Stimulated activated CD4-positive, alpha-beta T cell treated with anti-CD3 and anti-CD28 coated beads, Interleukin-2, amount 100 ng/mL, for 4 hours (primary cell): ENCODE measurements at places on chromosomes 3 and 15.
A peak's percentile ranks its signal among the peaks of the same experiment; 100 is the strongest.

GRCh38 chr3:130934442-130935089, 40.7 kb downstream of the ATP2C1 start:
- no peak for DNase-seq

DNA sequence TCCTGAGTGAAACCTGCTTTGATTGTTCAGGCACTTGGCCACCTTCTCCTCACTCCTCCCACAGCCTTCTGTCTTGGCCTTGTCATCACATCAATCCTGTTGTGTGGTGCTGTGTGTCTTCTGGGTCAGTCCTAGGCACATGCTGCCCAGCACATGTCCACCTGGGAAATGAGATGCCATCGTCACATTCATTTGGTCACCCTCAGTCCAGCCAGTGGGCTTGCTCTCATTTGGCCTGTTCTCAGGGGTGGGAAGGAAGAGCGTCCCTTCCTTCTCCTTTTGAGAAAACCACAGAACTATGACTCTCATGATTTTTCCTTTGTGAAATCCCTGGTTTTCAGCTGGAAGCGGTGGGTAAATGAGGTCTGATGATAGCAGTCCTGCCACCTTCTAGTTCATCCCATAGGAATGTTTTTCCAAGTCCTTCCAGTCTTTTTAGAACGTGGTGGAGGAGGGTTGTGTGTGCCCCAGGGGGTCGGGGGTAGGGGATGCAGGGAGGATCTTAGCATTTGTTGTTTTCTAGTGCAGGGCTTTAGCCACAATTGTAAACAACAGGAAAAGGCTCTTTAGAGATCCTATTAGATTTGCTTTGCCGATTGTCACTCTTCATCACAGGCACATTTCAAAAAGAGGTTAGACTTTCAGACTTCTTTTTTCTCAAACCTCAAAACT, 8.4 kb upstream of the PLA1A start:
- DNase-seq, result no peak

- DNase-seq, result peak; percentile 3
Observed at GRCh38 chr3:113124256-113124830, 87.0 kb upstream of the BOC start.

DNA sequence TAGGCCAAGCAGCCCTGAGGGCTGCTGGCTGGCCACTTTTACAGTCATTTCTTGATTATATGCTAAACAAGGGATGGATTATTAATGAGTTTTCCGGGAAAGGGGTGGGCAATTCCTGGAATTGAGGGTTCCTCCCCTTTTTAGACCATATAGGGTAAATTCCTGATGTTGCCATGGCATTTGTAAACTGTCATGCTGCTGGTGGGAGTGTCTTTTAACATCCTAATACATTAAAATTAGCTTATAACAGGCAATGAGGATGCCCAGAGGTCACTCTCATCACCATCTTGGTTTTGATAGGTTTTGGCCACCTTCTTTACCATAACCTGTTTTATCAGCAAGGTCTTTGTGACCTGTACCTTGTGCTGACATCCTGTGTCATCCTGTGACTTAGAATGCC, 11.7 kb upstream of the PYDC2 start:
- DNase-seq, result no peak

GRCh38 chr3:41579861-41580260, 380.6 kb downstream of the CTNNB1 start:
- no peak for DNase-seq

DNA sequence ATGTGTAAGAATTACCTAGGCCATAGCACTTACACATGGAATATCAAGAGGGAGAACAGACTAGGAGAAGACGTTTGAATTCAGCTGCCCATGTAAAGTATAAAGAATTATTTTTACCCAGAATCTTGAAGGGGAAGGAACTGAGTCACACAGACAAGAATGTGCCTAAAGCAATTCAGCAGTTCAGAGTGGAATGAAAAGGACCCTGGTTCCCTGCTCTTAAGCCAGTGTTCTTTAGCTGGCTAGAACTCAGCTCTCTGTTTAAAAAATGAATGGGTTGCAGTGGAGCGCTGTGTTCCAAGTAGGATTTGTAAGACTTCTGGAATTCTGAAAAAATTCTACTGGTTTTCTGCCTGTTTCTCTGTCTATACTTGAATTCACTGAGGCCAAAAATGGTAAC, 440.2 kb downstream of the LPP start:
- no peak for DNase-seq

DNA sequence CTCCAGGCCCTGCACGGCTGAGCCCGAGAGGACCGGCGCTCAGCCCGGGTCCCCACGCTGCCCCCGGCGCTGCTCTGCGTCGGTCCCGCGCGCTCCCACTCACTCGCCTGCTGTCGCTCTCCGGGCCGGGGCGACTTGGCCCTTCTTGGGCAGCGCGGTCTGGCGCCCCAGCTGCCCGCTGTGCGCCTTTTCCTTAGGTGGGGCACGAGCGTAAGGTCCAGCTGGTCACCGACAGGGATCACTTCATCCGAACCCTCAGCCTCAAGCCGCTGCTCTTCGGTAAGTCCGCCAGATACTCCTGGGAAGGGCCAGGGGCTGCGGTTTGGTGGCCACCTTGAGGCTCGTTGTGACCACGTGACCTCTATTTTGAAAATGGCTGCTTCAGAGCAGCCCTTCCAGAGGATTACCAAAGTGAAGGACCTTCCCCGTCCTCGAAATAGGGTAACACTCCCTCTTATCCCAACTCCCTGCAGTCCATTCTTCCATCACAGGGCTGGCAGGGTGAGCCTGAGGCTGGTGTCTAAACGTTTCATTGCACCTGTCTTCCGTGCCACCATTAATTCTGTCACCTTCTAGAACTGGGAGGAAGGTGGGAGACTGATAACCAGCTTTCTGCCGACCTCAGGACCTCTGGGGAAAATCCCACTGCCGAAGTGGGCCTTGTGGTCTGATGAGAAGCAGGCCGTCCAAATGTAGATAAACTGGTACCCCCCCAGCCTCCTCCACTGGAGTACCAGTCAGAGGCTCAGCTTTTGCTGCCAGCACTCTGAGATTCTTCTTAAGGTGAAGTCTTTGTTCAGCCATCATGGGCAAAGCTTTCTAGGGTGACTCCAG, 812 bp downstream of the P4HTM start:
- no peak for DNase-seq

GRCh38 chr15:80559320-80559693, 135.8 kb upstream of the ABHD17C start:
- no peak for DNase-seq

DNA sequence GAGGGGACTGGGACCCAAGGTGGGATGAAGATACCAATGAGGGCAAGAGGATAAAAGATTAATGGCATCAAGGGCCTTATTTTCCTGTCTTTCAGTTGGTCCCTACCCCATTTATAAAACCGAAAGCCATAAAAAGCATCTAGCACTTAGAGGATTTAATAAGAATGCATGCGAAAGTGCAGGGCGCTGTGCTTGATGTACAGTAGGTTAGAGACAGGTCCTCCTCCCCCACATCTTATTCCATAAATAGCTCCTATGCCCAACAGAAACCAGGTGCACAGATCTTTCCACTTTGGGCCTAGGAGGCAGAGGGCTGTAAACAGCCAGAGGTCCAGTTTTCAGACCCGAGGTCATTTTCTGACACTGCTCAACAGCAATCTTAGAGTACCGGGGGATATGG, 1.2 kb downstream of the LPCAT4 start:
- no peak for DNase-seq

GRCh38 chr3:52245322-52246263, at the start of gene PPM1M:
Gene PPM1M (plus strand): TSS chr3:52245759. CDS start chr3:52245825, 66 bp downstream.
- peak; percentile 35 for DNase-seq

DNA sequence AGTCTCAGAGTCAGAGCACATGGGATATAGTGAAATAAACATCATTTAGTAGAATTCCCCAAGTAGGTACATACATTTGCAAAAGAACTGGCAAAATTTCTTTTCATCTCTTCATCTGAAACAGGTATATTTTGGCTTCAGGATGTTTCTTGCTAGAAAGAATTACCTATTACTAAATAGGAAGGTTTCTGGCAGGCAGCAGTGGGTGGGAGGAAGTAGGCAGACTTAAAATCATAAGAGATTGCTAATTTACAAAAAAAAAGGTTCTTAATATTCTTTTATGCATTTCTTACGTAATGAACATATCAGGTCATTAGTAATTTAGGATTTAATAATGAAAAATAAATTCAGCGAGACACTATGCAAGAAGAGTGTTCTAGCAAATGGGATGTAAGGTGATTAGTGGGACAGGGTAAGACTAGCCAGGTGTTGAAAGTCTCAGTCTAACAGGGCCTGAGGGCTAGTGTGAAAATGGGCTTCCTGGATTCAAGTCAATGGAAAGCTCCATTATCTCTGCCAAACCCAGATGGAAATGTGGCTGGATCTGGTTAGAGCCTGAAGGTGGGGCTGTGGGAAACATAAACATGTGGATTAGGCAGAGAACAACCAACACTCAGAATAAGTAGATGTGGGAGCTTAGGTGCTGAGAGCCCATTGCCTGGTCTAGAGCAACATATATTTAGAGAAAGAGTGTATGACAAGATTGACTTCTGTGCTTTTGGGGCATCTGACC, 127.4 kb upstream of the FEZF2 start:
- DNase-seq, result no peak

DNA sequence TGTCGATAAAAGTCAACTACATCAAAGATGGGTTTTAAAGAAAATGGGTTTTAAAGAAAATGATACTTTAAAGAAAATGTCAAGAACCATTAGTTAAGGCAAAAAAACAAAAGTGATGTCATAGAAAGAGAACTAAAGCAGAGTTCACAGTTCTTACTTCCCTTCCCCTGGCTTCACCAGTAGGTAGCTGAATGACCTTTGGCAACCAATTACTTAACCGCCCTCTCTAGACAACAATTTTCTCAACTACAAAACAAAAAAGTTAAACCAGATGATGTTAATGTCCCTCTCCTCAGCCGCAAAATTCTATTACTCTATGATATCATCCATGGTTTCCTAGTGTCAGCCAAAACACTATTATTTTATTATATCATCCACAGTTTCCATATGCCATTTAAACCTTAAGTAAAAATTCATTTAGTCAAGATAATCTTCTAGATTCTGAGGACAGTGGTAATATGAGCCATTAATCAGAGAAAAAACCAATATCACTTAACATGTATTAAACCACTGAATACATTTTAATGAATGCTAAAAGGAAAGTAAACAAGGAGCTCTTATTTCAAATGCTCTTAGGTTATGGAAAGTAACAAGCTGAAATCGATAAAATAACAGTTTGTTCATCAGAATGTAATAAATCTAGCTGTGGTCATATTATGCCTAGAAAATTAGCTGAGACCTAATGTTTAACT, 13.1 kb downstream of the RYK start:
- DNase-seq, result no peak

DNA sequence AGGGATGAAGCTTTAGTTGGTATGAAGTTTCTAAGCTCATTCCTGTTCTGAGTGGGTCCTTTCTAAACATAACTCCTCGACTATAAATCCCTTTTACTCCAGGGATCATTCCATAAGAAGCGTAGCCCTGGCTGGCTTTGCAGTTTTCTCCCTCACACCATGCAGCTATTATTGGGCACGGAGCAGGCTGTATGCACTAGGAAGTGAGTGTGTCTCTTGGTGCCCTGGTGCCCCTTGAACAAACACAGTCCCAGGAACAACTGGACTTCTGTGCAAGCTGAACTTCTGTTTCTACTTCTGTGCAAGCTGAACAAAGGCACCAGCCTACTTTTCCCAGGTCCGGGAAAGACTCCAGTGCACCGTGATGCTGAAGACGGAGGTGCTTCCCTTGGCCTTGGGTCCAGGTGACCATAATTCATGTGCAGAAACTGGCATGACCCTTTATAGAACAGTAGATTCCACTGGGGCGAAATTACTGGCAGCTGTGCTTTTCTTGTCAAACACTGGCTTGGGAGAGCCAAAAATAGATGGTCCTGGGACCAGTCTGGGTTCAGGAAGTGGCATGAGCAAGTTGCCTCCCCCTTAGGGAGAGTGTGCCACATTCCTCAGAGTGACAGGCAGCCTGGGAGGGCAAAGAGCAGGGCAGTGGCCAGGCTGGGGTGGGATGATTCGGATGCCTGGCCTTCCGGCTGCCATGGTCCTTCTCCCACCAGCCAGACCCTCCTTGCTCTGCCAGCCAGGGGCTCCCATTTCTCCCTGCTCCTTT, 127.2 kb downstream of the SLCO3A1 start:
- DNase-seq, result no peak

DNA sequence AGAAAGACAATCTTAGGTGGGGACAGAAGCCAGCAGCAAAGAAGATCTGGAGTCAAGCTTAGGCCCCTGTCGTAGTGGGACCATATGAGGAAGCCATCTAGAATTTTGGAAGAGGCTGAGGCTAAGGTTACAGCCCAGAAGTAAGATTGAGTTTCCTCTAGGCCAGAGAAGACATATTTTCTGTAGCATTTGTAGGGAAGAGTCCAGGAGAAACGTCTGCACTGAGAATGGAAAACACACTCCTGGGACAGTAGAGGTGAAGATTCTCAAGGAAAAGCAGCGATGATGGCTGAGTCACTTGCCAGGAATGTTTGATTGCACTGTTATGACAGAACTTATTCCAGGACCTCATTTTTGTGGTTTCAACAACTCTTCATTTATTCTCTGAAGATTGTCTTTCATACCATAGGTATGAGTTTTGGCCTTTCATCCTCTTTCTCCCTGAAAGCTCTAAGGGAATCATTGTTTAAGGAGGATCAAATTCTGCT, 107.2 kb downstream of the GTPBP8 start:
- DNase-seq, result no peak

GRCh38 chr3:43736558-43737440, 46.1 kb downstream of the ABHD5 start:
- no peak for DNase-seq

DNA sequence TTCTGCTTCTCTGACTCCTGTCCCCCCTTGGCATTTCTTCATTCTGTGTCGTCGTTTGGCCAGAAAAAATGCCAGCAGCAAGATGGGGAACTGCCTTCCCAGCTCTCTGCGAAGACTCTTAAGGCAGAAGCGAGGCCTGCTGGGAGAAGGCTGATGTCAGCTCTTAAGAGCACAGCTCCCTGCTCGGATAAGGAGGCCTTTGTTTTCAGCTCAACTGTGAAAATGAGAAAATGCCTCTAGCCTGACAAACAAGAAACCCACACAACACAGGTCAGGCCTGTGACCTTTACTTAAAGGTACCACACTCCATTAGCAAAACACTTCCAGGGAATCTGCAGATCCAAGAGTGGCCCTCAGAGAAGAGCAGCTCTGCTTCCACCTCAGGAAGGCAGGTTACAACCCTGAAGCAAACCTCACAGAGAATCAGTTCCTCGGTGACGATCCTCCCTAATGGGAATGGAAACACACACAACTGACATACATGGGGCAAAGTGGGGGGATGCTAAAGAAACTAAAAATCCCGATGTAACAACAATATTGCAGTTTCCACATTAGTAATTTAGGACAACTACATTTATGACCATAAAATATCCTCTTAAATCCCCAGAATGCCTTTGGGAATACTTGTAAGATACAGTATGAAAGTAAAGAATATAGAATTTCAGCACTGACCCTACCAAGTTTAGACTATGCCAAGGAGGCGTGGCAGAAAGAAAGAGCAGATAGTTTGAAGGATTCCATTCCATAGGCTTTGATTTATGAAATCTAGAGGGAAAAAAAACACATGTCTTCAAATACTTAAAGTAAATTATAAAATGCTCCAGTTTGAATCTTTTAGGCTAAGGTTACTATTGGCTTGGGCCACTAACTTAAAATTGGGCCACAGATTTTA, 52.1 kb downstream of the VGLL4 start:
- DNase-seq, result no peak
